ENCODE measurements at places on chromosomes 1 and 21. TPM values are rescaled to one million over a fixed set of nuclear protein-coding genes. Genes with fewer than 3 reads are reported as not detected.

DNA sequence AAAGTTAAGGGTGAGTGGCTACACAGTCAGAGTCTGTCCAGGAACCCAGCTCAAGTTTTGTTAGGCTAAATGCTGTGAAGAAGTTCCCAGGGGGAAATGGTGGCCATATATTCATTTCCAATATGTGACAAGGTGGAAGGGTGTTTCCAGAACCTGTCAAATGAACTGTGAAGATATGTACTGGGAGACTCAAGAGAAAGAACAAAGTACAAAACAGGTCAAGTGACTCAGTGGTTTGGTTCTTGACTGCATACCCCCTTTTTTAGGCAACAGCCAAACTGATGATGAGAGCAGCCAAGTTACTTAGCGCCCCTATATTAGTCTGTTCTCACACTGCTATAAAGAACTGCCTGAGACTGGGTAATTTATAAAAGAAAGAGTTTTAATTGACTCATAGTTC lies 18.6 kb upstream of the FBXO28 start:
- no peak for DNase-seq

Gene KCNT2
- 3.7 TPM for total RNA-seq

Gene GBP4
- 41.0 TPM for total RNA-seq

DNA sequence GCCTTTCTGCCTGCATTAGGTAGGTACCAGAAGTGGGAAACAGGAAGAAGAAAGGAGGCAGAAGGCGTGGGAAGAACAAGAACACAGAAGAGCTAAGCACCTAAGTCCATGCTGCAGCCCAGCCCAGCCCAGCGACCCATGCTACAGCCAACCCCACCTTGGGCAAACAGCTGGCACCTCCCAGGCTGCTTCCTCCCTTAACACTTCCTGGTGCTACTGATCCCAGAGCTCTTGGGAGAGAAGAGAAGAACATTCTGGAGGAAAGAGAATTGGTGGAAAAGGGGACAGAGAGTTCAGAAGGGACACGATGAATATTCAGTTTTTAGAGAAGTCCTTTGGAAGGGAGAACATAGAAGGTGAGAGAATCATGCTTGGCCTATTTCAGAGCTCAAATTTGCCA lies 28.5 kb downstream of the PLEKHA6 start:
- peak; percentile 64 for DNase-seq

GRCh38 chr21:42243026-42243425 lies 24.1 kb downstream of the ABCG1 start:
- DNase-seq: peak; percentile 30

Gene FCRL5
- total RNA-seq: 1.2 TPM

DNA sequence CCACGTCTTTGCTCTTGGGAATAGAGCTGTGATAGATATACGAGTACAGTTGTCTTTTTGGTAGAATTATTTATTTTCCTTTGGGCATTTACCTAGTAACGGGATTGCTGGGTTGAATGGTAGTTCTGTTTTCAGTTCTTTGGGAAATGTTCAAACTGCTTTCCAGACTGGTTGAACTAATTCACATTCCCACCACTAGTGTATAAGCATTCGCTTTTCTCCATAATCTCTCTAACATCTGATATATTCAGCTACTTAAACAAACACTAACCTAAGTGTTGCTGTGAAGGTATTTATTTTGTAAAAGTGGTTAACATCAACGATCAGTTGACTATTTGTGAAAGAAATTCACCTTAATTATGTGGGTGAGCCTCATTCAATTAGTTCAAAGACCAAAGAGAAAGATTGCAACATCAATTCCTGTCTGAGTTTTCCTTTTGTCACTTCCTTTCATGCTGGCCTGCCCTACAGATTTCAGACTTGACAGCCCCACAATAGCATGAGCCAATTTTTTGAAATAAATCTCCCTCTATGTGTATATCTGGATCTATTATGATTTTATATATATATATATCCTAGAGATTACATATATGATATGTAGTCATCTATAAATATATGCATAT lies 26.7 kb upstream of the DUSP10 start:
- DNase-seq: no peak

All from lower lobe of right lung (tissue), 2 donors.